ENCODE measurements at places on chromosomes 7 and 10.

DNA sequence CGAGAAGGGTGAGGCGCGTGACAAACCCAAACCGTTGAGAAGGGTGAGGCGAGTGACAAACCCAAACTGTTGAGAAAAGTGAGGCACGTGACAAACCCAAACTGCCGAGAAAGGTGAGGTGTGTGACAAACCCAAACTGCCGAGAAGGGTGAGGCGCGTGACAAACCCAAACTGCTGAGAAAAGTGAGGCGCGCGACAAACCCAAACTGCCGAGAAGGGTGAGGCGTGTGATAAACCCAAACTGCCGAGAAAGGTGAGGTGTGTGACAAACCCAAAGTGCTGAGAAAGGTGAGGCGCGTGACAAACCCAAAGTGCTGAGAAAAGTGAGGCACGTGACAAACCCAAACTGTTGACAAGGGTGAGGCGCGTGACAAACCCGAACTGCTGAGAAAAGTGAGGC lies 25.0 kb downstream of the ESYT2 start:
- no peak for DNase-seq

DNA sequence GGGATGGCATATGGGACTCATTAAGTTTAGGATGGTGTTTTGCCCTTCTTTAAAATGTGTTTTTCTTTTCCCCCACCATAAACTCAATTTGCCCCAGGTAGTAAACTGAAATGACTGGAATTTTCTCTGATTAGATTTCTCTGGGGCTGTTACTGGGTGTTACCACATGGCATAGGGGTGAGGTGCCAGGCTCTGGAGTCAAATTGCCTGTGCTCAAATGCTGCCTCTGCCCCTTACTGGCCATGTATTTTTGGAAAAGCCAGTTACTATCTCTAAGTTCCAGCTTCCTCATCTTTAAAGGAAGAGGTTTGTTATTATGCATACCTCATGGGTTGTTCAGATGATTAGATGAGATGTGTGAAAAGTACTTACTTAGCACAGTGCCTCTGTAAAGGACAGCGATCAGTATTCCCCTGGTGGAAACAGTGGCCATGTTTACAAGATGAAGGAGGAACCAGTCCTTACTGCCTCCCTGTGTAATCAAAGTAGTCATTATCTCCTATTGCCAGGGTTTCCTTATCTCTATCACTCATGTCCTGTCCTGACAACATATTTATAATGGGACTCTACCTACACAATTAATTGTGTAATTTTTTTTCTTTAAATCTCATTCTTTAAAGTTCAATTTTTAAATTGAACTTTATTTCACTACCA lies 352.0 kb downstream of the KCNMA1 start:
- DNase-seq = no peak

GRCh38 chr7:81902536-81902935 lies 132.7 kb upstream of the HGF start:
- no peak for DNase-seq

DNA sequence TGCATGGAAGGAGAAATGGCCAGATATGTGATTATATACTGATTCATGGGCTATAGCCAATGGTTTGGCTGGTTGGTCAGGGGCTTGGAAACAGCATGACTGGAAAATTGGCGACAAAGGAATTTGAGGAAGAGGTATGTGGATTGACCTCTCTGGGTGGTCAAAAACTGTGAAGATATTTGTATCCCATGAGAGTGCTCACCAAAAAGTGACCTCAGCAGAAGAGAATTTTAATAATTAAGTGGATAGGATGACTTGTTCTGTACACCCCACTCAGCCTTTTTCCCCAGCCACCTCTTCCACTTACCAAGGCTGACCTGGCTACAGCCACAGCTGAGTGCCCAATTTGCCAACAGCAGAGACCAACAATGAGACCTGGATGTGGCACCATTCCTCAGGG lies 146.7 kb downstream of the GPR37 start:
- no peak for DNase-seq

GRCh38 chr7:116505278-116505677 lies 5.7 kb downstream of the CAV2 start:
- no peak for DNase-seq

DNA sequence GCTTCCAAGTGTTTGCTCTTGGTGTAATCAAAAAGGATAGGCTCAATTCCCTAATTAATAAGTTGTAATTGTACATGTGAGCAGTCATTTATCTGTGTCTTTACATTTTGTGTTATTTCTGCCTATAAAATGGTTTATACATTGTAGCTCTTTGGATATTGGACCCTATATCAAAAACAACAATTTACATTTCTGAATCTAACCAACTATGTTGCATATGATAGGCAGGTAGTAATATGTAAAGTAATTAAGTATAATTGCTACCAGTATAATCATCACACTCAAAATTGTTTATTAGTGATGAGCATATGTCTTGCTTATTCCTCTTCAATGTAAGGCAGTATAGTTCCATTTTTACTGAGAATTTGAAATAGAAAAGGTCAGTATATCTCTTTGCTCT lies 13.8 kb downstream of the AKR1C1 start:
- DNase-seq = no peak

- DNase-seq = no peak
Observed at GRCh38 chr10:126108693-126109092, 212.3 kb downstream of the FANK1 start.

DNA sequence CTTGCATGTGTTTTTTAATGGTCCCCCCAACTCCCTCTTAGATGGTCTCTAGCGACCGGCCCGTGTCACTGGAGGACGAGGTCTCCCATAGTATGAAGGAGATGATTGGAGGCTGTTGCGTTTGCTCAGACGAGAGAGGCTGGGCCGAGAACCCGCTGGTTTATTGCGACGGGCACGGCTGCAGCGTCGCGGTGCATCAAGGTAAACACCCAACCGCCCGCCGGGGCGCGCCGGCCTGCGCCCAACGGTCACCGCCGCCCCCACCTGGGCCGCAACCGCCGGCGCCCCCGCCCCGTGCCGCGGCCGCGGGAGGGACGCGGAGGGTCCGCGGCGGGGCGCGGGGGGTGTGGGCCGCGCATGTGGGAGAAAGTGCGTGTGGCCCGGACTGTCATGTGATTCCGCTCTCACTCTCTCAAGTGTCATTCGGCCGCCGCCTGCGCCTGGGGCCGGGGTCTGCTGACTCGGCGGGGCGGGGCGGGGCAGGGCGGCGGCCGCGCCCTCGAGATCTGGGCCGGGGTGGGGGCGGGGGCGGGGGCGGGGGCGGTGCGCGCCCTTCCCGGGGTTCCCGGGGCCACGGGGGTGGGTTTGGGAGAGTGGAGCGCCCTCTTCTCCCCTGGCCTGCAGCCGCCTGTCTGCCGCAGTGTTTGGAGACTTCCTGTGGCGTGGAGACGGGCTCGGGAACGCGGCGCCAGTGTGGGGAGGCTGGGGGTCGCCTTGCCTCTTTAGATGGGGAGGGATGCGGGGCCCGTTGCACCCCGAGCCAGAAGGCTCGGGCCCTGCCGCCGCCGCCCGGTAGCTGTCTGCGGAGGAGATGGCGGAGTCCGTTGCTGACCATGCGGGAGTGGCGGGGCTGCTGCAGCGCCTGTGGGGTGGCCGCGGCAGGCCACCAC lies 817 bp downstream of the MLLT10 start:
- peak; percentile 75 for DNase-seq

GRCh38 chr7:108307595-108307994 lies 148.6 kb downstream of the NRCAM start:
- no peak for DNase-seq

GRCh38 chr10:28800144-28800543 lies 122.8 kb downstream of the BAMBI start:
- no peak for DNase-seq

- no peak for DNase-seq
Observed at GRCh38 chr7:14260011-14260410, 270.5 kb upstream of the ETV1 start.

- peak; percentile 53 for DNase-seq
Observed at GRCh38 chr7:115229401-115230105, 307.7 kb downstream of the MDFIC start.

- no peak for DNase-seq
Observed at GRCh38 chr7:157651366-157652160, 314.8 kb downstream of the DNAJB6 start.

GRCh38 chr10:75826846-75827245 lies 395.4 kb downstream of the LRMDA start:
- DNase-seq = no peak

DNA sequence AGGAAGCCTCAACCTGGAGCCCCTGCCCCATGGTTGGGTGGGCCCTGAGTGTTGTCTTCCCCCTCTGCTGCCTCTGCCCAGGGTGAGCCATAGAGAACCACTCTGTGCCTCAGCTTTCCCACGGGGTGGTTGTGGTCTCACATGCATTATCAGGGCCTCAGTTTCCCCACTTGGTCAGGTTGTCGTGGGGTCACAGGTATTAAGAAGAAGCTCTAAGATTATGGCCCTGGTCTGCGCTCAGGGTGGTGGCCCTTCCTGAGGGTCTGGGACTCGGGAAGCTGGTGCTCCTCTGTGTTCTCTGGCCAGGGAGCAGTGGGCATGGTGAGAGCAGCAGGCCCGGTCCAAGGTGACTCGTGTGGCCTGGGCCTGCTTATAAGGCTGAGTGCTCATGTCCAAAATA lies 17.8 kb downstream of the LRRC27 start:
- DNase-seq = no peak

DNA sequence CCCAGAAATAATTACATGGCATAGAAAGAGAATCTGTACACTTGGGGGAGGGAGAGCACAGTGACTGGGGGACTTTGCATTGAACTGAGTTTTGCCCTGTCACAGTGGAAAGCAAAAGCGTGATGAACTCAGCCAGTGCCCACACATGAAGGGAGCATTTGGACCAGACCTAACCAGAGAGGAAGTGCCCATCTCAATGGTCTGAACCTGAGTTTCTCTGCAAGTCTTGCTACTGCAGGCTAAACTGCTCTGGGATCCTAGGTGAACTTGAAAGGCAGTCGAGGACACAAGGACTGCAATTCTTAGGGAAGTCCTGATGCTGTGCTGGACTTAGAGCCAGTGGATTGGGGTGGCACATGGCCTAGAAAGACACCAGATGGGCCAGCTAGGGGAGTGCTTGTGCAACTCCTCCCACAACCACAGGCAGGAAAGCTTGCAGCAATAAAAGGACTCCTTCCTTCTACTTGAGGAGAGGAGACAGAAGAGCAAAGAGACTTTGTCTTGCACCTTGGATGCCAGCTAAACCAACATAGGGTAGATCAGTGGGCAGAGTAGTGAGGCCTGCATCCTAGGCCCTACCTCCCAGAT lies 259.0 kb downstream of the GRM8 start:
- DNase-seq = no peak

DNA sequence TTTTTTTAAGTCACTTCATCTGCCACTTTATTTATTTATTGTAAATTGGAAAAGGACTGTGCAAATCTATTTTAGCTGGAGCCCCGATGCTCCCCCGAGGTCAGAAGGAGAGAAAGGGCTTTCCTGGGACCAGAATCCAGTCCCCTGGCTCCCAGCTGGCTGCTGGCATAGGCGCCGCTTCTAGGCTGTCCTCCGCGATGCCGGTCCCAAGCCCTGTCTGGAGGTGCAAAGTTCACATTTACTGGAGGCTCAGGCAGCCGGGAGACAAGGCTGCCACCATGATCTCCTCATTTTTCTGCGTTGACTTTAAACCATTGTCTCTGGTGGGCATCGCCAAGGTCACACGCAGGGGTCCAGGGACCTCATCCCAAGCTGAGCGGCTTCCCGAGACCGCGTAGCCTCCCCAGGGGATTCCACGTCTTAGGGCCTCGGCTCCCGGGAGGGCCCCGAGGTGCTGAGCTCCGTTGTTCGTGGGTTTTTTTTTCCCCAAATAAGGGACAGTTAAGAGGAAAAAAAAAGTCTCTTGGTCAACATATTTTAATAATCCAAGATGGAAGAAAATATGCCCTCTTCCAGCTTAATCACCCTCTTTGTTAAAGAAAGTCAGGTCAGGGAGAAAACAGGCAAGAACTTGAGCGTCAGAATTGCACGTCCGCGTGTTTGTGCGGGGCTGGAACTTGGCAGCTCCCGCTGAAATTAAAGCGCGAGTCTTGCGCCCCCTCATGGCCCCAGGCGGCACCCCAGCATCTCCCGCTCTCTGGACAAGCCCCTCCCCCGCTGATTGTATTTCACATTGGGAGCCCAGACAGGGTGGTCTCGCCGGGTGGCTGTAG lies 11.9 kb downstream of the RGR start:
- peak; percentile 87 for DNase-seq

GRCh38 chr7:77413128-77413527 lies 3.0 kb downstream of the GSAP start:
- no peak for DNase-seq

DNA sequence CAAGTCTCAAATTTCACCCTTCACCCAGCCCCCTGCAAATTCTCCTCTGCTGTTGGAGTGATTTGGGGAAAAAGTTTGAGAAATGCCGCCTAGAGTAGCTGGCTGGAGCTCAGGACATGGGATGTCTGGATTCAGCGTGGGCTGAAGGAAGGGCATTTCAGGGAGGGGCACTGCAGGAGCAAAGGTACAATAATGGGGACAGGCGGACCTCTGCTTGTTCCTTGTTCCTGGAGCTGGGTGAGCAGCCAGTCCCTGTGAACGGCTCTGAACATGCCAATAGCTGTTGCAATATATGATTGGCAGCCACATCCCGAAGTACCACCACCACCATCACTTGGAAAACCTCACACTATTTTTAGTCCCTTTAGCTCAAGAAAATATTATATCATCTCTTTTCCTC lies 23.4 kb downstream of the ADRA2A start:
- DNase-seq = no peak

GRCh38 chr7:40509287-40509996 lies 374.6 kb downstream of the SUGCT start:
- no peak for DNase-seq

DNA sequence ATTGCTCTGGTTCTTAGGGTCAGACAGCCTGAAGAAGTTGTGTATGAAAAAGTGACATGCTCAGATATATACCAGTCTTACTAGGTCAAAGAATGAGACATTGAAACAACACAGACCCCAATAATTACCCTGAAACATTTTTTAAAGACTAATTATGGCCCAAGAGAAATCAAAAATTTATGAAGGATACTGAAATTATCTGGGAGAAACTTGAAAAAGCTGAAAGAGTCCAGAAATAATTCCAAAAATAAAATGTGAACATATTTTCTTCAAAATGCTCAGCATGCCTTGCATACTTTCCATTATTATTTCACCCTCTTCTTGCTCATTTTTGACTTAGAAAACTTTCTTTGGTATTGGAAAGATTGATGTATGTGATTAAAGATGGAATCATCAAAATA lies 198.9 kb upstream of the CCDC6 start:
- DNase-seq = no peak

DNA sequence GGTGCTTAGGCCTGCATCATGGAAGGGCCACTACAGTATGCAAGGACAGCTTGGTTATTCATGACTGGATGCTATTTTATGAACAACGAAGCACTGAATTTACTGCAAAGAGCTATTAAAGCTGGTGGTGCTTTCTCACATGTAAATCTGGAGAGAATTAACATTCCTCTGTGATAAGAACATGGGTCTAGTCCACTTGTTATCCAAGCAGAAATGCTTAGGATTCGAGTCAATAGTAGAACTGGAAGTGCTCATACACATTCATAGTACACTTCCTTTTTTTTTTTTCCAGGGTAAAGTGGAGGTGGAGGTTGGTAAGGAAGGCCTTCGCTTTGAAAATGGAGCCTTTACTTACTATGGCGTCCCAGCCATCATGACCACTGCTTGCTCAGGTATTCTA lies 35.0 kb downstream of the CNNM1 start:
- no peak for DNase-seq
